ENCODE measurements at places on chromosomes 1 and 21.

DNA sequence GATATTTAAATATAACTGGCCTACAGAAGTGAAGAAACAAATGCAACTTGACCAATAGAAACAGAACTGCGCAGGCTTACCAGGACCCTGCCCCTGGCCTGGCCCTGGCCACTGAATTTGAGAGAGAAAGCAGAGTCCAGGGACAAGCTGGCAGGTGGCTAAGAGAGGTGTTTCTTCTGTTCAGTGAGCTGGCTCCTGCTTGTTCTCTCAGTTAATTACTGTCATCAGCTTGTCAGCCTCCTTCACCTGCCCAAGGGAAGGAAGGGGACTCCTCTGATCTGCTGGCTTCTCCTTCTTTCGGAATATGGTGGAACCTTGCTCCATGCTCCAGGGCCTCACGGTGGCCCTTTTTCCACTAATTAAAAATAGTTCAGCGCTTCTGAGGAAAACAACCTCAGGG is 388.4 kb downstream of the DISC1 start:
- no peak for DNase-seq

- DNase-seq: no peak
Observed at GRCh38 chr1:42128964-42129363, 24.2 kb upstream of the GUCA2B start.

DNA sequence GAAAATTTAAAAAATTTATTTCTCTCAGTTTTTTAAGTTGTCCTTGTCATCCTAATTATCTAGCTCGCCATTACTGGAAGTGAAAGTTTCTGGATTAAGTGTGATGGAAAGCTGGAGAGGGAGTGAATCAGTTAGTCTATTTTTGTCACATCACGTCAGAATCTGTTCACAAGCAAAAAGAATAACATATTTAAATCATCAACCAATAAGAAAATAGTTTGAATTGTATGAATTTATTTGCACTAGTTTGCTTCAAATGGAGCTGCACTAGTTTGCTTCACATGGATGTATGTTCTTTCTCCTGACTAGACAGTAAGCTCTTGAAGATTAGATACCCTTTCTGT is 22.8 kb downstream of the PHC2 start:
- DNase-seq: no peak

- no peak for DNase-seq
Observed at GRCh38 chr1:230087717-230088105, 20.7 kb downstream of the GALNT2 start.

DNA sequence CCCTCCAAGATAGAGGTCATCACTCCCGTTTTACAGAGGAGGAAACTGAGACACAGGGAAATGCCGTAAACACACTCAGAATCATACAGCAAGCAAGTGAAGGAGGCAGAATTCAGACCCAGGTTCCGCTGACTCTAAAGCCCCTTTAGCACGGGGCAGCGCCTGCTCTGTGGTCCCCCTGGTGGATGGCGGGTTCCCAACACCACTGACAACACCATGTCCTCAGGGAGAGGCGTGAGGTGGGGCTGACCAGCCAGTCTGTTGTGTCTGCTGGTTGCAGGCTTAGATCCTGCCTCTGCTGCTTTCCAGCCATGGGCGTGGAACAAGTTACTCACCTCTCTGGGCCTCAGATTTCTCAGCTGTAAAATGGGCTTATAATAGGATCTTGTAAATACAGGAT is 617.3 kb downstream of the MATN1 start:
- no peak for DNase-seq

DNA sequence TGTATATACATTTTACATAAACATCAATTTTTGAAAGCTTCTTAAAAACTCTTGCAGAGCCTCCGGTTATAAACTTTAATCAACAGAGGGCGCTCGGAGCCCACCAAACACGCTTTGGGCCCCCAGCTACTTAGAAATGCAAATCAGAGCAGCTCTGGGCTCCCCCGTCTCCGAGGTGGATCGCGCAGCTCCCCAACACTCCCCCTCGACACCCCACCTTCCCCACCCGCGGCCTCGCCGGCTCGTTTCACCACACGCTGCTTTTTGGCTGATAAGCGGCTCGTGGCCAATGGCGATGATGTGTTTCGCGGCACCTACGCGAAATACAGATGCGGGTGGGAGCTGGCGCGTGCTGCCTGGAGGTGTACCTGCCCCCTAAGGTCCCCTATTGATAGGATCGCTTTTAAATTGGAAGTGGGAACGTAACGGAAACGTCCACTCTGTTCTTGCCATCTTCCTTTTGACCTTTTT is 1.7 kb upstream of the KIF26B start:
- peak; percentile 57 for DNase-seq

DNA sequence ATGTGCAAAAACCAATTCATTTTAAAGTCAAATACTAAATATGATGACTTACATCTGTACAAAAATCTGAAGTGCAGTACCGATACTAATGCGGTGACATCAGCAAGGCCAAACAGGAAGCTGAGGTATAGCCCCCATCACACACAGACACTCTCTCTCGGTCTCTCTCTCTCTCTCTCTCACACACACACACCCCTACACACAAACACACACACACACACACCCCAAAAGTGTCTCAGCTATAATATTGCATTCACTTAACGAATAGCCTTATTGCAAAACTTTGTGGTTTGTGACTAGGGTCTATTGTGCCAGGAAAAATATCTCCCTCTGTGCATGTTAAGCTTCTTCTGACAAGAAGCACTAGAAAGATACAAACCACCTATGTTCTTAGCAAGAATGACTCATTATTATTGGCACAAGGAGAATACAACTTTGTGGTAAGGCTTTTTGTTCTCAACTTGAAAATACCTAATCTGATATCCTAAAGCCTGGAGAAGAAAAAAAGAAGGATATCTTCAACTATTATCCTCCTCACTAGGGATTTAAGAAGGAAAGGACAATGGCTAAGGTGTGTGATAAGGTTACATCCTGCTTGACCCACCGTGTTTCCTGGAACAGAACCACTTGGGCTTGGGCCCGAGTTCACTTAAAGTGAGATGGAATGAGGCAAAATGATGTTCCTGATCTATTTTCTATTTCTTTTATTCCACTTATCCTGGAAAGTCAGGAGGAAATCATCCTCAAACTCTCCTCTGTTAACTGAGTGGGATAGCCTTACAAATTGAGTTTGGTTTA is 107.1 kb downstream of the NIBAN1 start:
- DNase-seq: peak; percentile 9

DNA sequence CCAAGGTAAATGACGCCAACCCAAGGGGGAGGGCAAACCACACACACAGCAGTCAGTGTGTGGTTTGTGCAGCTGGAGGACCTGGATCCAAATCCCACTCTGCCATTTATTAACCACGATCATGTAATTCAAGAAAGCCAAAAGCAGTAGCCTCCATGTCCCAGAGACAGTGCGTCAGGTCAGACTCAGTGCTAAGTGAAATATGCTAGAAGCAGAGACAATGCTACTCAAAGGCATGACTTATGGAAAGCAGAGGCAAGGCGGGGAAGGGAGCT is 13.6 kb downstream of the TTC39A start:
- no peak for DNase-seq

DNA sequence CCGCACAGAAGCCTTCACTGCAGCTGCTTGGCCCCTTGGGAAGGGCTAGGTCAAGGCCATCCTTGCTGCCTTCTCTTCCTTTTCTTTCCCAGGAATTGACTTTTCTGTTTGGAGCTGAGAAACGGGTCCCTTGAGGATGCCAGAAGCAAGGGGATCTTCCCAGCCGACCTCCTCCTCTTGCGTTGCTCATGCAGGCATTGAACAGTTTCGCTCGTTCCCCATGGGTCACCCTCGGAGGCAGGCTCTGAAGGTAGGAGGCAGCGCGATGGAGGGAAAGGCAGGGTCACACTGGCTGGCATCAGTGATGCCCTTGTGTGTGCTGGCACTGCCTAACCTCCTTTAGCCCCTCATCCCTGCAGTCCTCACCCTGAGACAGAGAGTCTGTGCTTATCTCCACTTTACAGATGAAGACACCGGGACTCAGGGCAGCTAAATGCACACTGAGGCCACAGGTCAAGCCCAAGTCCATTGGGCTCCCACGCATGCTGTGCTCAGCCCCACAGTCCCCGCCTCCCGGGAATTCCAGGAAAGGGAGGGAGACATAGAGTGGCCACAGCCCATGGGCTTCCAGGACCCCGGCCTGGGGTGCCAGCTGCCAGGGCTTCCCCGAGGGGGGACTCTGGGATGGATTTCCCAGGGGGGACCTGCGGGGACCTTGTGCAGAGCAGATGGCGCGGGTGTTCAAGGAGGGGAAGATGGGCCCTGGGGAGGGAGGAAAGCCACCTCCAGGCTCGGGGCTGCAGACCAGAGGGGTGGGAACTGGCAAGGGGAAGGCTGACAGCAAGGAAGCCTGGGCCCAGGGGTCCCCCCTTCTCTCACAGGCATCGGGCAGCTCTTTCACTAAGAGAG is 90.2 kb downstream of the SPSB1 start:
- DNase-seq: no peak

GRCh38 chr1:53683986-53684740 is 54.8 kb downstream of the GLIS1 start:
- no peak for DNase-seq

GRCh38 chr1:78570539-78570938 is 49.7 kb upstream of the IFI44L start:
- DNase-seq: no peak

GRCh38 chr1:72111662-72112061 is 170.7 kb downstream of the NEGR1 start:
- no peak for DNase-seq

DNA sequence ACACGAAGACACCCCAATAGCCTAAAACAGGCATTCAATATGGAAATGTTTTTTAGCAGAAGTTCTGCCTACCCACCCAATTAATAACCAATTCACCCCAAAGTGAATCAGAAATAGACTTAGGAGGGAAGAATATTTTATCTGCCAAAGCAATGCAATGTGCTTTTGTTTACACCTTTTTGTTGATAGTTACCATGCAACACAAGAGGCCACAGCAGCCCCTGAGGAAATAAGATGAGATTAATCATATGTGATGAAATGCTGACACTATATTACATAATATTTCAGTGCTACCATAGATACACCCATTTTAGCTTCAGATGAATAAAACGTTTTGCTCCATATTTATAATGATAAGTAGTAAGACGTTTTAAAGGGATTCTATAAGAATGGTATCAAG is 60.9 kb upstream of the RGS2 start:
- no peak for DNase-seq

DNA sequence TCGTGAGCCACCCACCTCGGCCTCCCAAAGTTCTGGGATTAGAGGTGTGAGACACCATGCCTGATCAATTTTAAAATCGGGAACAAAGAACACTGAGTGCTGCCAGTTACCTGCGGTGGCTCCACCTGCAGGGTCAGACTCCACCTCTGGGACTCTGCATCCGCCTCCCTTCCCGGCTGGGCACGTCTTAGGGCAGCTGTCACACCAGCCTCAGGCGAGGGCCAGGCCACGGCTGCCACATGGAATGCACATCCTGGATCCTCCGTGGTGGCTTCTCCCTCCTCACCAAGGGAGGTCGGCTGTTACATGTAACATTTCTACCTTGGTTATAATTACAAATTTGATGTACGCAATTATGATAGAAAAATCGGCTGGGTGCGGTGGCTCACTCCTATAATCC is 5.9 kb upstream of the MXRA8 start:
- no peak for DNase-seq

DNA sequence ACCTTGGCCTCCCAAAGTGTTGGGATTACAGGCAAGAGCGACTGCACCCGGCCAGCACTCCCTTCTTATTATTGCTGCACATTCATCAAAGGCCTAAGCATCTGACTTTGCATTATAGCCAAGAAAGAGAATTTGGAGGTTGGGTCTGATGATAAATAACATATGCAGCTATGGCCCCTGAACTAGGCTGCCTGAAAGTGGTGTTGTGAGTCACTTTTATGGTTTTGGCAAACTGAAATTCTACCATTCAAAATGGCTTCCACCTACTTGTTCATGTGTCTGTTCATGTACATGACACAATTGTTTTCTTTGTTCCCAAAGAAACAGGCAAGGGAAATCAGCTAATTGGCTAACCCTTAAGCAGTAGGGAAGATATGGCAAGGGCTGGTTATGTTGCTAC is 25.0 kb upstream of the UAP1 start:
- no peak for DNase-seq

DNA sequence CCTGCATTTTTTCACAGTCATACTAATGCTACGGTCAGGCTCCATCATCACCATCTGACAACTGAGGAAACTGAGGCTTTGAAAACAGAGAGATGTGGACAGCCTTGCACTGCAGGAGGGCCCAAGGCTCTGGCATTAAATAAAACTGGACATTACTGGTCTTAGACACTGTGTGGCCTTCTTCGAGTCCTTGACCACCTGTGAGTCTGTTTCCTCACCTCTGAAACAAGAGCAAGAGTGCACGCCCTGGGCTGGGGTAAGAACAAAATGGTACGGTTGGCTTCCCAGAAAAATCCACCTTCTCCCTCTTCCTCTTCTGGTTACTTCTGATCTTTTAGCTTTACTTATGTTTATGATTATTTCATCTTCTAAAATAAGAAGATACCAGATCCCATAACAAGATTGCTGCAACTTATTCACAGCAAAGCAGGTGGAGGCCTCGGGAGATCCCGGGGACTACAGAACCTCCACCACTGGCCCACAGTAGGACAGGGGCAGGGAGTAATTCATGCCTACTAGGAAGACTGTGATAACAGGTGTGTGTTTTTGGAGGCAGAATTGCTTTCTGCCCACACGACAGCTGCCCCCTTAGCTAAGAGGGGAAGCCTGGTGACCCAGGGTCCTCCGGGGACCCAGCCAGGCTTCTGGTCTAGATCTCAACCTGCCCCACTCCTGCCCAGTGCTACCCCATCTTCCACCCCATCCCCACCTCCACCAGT is 156.4 kb upstream of the EDN2 start:
- no peak for DNase-seq

DNA sequence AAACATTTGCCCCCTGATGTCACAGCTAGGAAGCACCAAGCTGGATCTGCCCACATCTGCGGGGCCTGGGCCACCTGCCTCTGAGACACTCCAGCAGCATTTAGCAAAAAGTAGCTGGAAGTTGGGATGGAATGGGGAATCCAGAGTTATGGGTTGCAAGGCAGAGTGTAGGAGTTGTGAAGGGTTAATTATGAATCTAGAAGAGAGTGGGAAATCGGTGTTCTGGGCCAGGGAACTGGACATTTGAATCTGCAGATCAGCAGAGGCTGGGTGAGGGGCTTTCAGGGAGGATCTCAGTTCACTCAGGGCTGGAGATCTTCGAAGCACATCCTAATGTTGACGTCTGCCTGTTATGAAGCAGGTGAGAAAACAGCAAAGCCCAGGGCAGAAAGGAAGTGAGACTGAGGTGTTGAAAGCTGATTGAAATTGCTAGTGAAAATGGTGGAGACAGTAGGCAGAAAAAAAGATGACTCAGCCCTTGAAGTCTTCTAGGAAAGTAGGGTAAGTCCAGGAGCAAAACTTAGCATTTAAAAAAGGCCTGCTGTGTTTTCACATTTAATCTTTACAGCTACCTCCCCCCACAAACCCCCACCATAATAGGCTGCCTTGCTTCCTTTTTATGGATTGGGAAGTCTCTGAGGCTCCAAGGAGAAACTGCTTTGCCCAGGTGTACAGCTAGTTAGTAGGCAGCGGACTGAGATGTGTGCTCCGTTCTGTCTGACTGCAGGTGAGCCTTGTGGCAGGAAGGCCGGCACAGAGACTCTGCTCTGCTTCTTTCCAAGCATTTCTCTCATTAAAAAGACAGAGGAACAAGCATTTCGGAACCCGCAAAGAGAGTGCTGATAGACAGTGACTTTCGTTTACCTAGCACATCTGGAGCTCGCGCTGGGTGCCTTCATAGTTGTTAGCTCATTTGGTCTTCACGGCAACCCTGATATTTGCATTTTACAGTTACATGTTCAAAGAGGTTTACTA is 7.2 kb downstream of the VANGL1 start:
- no peak for DNase-seq

Data from activated CD4-positive, alpha-beta T cell treated with anti-CD3 and anti-CD28 coated beads, Interleukin-2, amount 50 U/mL, for 4 hours (primary cell).